ENCODE measurements at places on chromosomes 3 and 15.
A peak's percentile ranks its signal among the peaks of the same experiment; 100 is the strongest.

GRCh38 chr3:160174621-160175020 is 50.6 kb upstream of the C3orf80 start:
- DNase-seq: no peak

DNA sequence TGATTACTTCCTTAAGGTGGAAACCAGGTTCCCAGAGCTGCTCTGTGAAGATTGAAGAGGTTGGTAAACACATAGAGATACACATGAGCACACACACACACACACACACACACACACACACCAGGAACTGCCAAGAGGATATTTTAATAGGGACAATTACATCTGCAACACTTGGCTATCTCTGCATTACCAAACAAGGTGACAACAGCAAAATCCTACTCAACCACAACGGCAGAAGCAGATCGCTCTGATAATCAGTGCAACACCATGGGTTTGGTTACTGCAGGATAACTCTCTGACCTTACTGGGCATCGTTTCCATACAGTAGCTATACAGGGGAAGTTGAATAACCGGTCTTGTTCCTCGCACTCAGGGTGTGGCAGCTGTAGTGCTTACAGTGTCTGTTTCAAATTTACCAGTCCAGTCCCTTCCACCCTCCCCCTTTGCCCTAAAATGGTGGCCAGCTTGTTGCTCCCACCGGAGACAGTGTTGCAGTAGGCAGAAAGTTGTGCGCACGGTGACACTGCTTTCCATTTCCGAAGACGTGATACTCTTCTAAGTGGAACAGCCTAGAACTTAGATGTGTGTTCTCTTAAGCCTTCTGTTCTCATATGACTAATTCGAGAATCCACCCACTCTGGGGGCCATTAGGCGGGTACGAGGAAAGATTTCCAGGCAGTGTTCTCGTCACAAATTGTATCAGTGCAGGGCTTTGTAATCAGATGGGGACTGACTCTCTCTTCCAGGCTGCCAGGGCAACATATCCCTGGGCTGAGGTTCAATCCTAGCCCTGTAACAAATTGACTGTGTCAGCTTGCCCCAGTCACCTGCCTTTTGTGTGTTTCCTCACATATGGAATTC is 176.2 kb downstream of the P3H2 start:
- no peak for DNase-seq

- no peak for DNase-seq
These were observed 48.9 kb downstream of the SUMF1 start for GRCh38 chr3:4418156-4418555.

DNA sequence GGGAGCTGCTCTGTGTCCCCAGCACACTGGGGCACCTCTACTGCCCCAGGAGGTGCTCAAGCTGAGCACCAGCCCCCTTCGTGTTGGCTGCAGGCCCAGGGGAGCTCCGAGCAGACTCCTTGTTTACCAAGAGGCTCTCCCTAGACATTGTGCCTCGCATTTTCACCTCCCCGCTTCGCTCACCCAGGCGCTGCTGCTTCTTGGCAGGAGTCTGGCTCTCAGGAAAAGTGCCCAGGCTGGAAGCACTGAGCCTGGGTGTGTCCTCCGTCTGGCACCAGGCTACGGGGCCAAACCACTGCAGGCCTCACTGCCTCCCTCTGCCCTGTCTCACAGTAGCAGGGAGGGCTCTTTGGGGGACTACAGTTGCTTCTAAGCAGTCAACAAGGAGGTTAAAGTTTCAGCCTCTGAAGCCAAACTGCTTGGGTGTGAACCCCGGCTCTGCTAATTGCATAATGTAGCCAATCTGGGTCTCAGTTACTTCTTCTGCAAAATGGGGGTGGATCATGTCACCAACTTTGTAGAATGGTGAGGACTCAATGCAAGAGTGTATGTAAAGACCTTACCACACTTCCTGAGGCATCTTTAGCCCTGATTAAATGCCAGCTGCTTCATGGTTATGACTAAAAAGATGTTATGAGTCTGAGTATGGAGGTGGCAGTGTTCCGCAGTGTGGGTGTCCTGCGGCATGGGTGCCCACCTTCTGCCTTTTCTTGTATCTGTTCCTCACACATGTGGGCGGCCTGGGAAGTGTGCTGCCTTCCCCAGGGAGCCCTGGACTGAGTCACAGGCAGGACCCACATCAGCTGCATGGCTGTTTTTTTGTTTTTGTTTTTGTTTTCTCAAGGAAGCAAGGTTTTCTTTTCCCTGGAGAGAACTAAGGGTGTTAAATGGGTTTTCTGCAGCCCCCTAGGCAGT is 88.9 kb downstream of the CLSTN2 start:
- no peak for DNase-seq

DNA sequence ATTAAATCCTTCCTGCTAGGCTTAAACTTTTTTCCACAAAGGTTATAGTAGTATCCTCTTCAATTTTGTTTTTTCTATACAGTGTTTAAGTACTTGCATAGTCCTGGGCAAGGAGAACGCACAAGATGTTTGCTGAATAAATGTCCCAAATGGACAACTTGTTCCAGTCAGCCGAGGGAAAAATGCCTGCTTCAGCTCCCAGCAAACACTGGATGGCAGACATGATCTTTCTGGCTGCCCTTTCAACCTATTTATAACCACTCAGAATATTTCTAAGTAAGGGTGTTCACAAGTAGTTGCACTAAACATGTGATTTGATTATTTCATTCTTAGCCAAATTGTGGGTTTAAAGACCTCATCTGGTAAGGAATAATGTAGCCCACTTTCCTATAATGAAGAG is 29.8 kb downstream of the GNB4 start:
- no peak for DNase-seq

DNA sequence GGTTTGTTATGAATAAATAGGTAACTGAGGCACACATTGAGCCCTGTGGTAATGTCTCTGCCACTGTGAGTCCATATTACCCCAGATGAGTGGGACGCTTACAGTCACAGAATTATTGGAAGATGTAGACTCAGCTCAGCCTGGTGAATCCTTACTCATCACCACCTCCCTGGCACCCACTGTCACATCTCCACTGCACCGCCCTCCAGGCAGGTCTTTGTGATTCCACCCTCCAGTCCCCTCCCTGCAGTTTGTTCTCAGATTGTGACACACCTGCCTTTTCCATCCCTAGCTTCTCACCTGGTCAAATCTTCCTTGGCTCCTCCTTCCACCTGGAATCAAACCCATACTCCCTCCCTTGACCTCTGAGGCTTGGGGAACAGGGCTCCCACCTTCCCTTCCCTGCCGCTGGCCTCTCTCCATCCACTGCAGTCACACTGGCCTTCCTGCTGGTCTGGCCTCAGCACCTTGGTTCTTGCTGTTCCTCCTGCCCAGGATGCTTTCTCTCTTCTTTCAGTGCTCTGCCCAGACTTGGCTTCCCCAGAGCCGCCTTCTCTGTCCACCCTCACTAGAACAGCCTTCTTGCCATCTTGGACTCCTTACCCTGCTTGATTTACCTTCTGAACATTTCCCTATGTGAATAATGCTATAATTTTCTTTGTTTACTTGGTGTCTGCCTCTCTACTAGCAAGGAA is 9.4 kb downstream of the SLC6A20 start:
- DNase-seq: no peak

- DNase-seq: no peak
These were observed 445.2 kb downstream of the SQOR start for GRCh38 chr15:46080016-46080415.

DNA sequence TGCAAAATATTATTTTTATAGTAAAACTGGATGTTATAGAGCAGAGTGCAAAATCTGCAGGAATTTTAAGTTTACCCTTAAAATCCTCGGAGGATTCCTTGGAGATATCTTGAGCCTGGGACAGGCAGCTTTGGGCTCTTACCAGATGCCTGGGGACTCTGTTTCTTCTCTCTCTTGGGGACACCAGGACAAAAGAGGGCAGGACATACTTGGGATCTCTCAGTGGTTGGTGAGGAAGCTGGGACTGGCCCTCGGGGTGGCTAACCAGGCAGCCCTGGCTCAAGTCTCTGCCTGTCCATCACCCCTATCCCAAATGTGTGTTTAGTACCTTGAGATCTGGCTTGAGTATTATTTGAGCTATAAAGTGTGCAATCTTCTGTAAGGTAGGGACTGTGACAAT is 38.6 kb downstream of the TKT start:
- no peak for DNase-seq

DNA sequence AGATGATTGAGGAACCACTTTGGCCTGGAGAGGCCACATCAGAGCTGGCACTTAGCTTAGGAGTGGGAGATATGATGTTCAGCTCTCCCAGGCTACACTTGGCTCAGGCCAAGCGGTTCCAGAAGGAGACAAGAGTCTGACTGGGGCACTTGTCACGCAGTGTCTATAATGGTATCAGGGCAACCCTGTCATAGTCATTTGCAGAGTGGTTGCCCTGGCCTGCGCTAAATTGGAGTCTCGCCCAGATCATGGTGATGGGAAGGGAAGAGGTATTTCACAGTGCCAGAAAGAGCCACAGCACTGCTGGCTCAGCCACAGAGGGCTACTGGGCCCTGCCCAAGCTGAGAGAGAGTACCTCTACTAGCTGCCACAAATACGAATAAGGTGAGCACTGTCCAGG is 186.9 kb upstream of the CRBN start:
- no peak for DNase-seq

DNA sequence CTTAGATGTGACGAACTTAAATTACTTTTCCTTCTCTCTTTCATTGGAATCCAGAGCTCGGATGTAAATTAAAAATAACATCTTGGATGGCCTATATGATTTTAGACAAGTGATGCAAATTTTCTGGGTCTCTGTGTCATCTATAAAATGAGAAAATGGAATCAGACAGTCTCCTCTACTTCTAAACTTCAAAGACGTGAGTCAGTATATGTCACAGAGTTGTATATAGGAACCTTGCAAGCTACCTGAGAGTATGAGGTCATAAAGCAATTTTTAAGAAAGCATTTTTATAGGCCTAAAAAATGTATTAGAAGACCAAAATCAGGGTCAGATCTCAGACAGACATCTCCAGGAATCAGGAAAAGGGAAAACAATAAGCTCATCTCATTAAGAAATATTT is 128.3 kb downstream of the TBL1XR1 start:
- no peak for DNase-seq

GRCh38 chr15:60395276-60396011 is 2.3 kb downstream of the ANXA2 start:
- no peak for DNase-seq

GRCh38 chr15:78923015-78923414 is 21.8 kb downstream of the CTSH start:
- no peak for DNase-seq

GRCh38 chr3:29274667-29275066 is 6.2 kb upstream of the RBMS3 start:
- DNase-seq: no peak

GRCh38 chr3:73681198-73681597 is 56.5 kb upstream of the PDZRN3 start:
- DNase-seq: no peak

- DNase-seq: peak; percentile 7
These were observed 556 bp downstream of the CRYBG3 start for GRCh38 chr3:97822359-97822775.

DNA sequence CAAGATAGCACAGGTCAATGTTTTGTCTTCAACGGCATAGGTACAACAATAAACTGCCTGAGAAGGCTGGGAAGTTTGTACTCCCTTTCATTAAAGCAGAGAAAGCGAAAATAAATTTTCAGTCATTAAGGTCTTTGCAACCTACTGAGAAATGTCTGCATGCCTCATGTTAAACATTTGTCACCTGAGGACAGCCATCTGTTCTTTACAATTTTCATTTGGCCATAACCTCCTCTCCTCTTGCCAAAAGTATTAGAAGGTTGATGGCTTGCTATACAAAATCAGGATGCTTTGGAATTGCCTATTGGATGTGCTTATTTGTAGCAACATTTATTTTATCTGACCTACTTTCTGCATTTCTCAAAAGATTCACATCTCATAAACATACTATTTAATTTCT is 122.7 kb downstream of the GOLIM4 start:
- DNase-seq: no peak

DNA sequence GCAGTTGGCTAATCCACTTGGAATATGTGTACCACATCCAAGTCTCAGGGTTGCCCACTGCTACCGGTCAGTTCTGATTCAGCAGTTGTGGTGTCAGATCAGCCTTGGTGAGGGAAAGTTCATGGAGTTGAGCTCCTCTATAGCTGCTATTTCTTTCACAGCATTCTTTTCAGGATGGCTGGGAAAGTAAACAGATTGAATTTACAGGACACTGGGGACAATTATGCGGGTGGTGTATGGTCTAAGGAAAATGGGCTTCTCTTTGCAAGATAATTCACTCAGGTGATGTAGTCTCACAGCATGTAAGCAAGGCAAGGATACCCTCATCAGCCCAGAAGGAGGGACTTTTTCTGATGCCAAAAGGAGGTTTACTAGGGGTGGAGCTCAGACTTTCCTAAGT is 249.9 kb downstream of the DOCK3 start:
- no peak for DNase-seq

DNA sequence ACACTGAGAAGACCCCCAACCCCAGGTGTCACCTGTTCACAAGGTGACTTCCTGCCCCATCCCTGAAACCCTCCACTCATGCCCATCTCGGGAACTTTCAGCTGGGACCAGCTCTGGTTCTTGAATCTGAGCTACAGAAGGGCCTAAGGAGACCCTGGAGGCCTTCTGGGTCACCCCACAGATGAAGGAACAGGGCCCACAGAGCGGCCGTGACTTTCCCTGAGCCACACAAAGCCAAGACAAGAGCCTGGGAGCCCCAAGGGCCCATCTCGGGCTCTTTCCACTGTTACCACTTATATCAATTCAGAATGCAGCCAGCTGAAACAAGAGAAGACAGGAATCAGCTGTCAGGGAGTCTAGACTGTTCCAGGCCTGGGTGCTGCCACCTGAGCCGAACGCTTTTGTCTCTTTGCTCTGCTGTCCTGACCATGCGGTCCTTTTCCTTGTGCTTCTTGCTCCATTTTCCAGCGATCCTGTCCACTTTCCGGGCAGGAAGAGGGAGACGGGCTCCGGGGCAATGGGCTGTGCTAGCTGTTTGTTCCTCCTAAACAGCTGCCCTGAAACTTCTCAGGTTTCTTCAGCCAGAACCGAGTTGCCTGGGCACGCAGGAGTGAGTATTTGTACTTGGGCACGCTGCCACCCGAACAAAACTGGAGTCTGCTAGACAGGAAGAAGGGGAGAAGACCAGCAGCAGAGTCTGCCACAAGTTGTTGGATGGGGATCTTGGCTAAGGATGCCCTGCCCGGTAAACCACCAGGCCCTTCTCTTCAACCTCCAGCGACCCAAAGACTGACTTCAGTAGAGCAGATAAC is 28.0 kb upstream of the PIGZ start:
- no peak for DNase-seq

DNA sequence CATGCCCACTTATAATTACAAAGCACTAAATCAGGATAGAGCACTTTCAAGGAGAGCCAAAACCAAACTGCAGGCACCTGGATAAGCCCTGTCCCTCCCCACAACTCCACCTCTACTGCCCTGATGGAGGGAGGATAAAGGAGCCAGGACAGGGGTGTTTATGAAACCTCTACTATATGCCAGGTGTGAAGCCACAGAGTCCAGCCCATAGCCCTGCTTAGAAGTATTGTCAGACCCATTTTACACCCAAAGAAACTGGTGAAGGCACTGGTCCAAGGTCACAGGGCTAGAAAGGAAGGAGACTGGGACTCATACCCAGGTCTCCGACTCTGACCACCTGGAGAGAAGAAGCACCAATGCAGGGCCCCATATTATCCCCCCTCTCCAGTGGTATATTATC is 48.7 kb downstream of the SH3BP5 start:
- DNase-seq: no peak

GRCh38 chr3:146187334-146187950 is 26.5 kb upstream of the PLOD2 start:
- DNase-seq: no peak

GRCh38 chr15:96123028-96123400 is 207.5 kb upstream of the NR2F2 start:
- DNase-seq: no peak

GRCh38 chr3:50573566-50574443 is 4.5 kb downstream of the HEMK1 start:
- DNase-seq: peak; percentile 52
